NCI-H82 (cell line): ENCODE measurements at places on chromosomes 7 and 10.

- DNase-seq, result no peak
Observed at GRCh38 chr7:71697400-71697799, 565.5 kb downstream of the GALNT17 start.

DNA sequence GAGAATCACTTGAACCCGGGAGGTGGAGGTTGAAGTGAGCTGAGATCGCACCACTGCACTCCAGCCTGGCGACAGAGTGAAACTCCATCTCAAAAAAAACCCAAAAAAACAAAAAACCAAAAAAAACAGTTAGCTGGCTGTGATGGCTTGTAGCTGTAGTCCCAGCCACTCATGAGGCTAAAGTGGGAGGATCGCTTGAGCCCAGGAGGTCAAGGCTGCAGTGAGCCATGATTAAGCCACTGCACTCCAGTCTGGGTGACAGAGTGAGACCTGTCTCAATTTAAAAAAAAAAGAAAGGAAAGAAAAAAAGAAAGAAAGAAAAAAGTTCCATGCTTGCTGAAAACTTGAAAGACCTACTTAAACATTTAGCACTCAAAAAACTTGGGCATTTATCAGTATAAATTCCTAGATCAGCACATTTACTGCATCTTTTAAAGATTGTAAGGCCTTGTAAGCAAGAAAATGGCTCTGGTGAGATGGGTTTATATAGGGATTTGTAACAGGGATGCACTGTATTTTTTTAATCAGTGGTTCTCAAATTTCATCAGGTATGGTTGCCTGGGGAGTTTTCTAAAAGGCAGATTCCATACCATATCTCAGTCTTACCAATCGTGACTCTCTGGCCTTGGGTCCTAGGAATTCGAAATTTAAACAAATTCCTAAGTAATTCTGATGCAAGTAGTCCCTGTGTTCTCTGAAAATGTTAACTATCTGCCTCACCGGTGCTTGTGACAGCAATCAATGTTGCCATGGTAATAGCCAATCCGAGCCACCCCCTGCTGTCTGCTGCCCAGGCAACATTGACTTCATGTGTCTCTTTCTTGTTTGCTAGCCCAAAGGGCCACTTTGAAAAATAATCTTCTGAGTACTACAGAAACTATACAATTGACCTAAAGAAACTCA is 11.5 kb upstream of the NT5C2 start:
- no peak for DNase-seq

- DNase-seq, result peak; percentile 89
Observed at GRCh38 chr7:12210179-12211053, 678 bp upstream of the TMEM106B start.

GRCh38 chr7:37831244-37831643 is 17.2 kb upstream of the NME8 start:
- DNase-seq, result peak; percentile 3

DNA sequence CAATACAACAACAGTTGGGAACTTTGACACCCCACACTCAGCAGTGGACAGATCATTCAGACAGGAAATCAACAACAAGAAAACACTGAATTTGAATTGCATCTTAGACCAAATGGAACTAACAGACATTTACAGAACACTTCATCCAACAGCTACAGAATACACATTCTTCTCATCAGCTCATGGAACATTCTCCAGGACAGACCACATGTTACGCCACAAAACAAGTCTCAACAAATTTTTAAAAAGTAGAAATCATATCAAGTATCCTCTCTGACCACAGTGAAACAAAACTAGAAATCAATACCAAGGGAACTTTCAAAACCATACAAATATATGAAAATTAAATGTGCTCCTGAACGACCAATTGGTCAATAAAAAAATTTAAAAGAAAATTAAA is 212.3 kb downstream of the DNAJC1 start:
- no peak for DNase-seq

GRCh38 chr7:81780914-81781693 is 11.3 kb upstream of the HGF start:
- DNase-seq, result no peak

GRCh38 chr7:106190589-106191330 is 78.6 kb upstream of the SYPL1 start:
- no peak for DNase-seq

- DNase-seq, result no peak
Observed at GRCh38 chr7:49800031-49800430, 26.6 kb downstream of the VWC2 start.

DNA sequence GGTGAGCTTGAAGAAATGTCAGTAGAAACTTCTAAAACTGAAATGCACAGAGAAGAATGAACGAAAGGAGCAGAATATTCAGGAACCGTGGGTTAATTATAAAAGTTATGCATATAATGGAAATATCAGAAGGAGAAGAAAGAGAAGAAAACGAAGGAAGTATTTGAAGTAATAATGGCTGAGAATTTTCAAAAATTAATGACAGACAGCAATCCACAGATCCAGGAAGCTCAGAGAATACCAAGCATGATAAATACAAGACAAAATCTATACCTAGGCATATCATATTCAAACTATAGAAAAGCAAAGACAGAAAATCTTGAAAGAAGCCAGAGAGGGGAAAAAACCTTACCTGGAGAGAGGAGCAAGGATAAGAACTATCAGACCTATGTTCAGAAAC is 16.5 kb upstream of the MCM10 start:
- DNase-seq, result no peak

DNA sequence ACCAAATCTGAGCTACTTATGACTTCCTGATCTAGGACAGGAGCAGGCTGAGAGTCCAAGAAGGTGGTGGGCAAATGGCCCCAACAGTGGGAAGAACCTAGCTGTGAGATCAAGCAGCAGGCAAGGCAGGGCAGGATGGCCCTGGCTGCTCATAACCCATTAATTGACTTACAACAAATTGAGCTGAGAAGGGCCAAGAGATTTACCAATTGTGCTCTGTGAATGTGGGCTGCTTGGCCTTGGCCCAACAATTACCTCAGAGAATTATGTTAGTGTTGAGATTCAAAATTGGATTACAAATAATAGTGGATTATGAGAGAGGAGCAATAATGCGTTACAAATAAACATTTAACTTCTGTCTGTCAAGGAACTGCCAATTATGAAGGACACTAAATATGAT is 956.5 kb downstream of the KCNMA1 start:
- peak; percentile 86 for DNase-seq

DNA sequence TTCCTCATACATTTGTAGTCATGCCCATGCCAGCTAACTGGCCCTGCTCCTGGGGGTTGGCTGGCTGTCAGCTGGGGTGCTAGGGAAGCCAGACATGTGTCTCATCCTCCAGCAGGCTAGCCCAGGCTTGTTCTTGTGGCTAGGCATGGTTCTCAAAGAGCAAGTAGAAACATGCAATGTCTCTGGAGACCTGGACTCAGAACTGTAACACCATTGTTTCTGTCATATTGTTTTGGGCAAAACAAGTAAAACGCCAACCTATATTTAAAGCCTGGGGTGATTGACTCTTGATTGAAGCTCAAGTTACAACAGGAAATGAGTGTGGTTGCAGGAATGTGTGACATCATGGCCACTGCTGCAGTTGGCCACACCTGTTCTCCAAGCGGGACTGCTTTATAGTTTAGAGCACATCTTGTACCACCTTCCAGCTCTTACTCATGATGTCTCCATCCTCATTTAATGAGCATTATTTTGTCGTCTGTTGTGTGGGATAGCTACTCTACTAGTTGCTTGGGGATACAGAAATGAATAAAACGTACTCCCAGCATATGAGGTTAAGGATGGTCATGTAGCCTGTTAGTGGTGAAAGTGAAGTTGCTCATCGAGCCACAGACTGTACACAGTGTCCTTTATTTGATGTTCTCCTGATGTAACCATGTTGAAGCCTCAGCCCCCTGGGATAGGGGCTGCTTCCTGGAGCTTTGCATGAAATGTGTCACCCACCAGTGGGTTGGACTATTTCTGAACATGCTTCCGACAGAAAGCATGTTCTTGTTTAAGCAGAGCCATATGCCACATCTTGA is 168.4 kb downstream of the SORCS3 start:
- DNase-seq, result no peak

DNA sequence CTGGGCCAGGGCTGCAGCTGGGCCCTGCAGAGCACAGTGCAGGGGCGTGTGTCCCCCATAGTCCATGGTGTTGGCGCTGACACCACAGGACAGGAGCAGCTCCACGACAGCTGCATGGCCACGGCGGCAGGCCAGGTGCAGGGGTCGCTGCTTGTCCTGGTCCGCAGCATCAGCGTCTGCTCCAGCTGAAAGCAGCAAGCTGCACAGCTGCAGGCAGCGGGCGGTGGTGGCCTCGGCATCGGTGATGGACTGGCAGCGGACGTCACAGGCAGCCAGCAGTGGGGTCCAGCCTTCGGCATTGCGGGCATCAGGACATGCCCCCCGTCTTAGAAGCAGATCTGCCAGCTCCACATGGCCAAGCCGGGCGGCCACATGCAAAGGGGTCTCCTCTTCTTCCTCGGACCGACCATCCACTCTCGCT is 6.0 kb downstream of the ASB10 start:
- no peak for DNase-seq

DNA sequence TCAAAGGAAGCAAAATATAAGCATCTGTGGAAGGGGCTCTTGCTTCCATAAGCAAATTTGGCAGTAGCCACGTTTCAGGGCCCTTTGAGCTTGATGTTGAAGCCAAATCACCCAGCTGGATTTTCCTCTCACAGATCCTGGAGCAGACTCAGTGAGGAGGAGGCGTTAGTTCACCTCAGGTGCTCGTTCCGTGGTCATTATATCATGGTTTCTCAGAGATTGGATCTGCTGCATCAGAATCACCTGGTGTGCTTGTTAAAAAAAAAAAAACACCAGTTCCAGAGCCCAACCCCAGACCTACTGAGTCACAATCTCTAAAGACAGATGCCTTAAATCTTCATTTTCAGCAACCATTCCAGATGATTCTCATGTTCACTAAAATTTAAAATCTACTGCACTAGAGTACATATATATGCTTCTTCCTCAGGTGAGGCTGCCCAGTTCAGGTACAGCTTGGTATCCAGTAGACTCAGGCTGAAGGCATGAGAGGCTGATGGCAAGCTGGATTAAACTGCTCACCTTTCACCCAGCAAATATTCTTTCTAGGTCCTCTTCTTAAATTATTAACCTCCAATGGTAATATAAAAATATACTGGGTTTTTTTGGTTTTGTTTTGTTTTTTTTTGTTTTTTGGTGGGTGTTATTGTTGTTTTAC is 24.9 kb downstream of the TFAM start:
- no peak for DNase-seq

DNA sequence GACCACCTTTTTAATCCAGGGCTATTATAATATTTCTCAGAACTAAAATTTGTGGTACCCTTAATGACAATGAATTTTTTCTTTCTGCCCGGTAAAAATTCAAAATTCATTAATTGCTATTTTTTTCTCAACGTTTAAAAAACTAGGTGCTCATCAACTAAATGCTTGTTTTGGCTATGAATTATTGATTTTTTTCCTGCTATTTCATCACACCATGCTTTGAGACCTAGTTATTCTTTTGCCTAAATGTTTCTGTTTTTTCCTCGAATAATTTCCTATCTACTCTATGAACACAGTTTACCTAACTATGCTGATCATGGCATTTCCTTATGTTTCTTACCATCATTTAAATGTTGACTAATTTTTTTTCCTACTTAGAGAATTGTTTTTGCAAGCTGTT is 5.6 kb upstream of the CD36 start:
- no peak for DNase-seq

DNA sequence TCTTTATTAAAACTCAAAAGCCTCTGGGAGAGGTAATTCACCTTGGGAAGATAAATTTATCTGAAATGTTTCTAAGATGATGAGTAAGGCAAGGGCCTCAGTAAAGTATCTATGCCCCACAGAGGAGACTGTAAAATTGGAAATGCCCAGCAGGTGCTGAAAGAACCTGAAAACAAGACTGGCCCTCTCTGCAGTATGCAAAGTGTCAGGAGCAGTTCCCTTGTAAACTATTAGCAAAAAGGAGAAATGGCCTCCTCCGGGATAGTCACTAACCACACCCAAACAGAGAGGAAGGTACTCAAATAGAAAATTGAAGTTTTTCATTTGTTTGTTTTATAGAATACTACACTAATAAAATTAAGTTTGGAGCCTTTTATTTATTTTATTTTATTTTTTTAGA is 81.2 kb downstream of the FZD1 start:
- no peak for DNase-seq

GRCh38 chr10:91162050-91162494 is 58.4 kb upstream of the PCGF5 start:
- no peak for DNase-seq

GRCh38 chr7:2438775-2439174 is 35.4 kb downstream of the CHST12 start:
- DNase-seq, result no peak

DNA sequence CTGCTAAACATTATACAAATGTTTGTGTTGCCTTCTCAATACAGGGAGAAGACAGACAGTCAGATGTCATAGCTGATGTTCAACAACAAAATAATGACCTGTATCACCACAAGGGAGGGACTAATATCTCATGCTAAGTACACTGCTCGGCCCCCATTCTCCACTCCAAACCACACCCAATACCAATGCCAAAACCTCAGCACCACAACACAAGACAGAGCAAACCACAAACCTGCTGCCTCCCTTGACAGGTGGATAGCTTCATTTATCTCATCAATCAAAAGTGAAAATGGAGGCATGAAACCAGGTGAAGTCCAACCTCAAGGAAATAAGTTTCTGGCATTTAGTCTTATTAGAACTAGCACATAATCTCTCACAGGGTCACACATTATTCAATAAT is 109.5 kb downstream of the PARD3 start:
- no peak for DNase-seq

- no peak for DNase-seq
Observed at GRCh38 chr7:103389263-103389662, 41.8 kb downstream of the PSMC2 start.

GRCh38 chr10:52455098-52455497 is 141.0 kb downstream of the DKK1 start:
- no peak for DNase-seq

DNA sequence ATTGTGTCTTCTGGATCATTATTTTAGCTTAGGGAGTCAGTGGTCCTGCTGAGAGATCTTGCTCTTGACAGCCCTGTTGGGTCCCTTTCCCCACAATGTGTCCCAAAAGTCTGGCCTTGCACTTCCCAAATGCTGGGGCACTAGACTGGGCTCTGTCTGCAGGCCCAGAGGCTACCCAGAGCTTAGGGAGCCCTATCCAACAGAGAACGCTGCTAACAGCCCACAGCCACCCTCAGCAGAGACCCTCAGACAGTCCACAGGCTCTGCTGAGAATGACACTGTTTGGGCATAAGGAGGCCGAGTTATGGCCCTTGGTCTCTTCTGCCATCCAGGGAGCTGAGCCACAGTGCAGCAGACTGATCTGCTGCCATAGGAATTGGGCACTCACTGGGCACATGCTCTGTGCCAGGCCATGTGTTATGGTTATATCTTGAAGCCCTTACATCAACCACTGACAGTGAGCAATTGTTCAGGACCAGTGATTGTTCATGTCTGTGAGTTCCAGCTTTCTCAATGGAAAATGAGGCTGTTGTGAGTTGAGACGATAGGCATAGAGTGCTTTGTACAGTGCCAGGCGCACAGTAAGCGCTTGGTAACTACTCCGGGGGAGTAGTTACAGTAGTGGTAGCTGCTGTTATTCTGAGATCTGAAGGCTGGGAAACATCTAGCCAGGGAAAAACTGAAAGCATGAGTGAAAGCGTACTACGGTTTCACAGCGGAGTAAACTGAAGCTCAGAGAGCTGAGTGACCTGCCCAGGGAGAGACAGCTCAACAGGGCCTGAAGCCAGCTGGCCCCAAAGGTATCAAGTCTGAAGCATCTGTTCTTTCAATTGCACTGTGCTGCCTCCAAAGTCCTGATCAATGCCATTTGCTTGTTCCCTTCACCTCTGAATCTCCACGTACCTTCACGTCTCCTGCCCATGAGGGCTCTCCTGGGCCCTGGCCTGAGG is 77.6 kb upstream of the PRLHR start:
- peak; percentile 7 for DNase-seq

- no peak for DNase-seq
Observed at GRCh38 chr7:155071121-155071651, 1.1 kb downstream of the HTR5A start.
